Globus pallidus (tissue), 1 donor: ENCODE measurements at places on chromosomes 7 and 10.
A peak's percentile ranks its signal among the peaks of the same experiment; 100 is the strongest.

DNA sequence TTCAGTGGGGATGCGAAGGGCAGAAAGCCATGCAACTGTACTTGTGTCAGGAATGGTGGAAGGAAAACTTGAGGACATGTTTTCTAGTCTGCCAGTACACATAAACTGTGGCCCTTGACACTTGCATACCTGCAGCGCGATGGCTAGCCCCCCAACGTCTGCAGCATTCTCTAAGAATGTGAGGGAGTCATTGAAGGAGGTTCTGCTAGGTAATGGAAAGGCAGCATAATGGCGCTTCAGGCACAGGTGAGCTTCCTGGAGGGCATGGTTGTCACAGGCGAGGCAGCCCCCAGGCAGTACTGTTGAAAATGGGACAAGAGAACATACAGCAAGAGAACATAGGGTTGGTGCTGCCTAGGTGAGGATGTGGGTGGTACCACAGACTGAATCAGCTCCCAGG is 3.5 kb downstream of the LLCFC1 start:
- no peak for DNase-seq

DNA sequence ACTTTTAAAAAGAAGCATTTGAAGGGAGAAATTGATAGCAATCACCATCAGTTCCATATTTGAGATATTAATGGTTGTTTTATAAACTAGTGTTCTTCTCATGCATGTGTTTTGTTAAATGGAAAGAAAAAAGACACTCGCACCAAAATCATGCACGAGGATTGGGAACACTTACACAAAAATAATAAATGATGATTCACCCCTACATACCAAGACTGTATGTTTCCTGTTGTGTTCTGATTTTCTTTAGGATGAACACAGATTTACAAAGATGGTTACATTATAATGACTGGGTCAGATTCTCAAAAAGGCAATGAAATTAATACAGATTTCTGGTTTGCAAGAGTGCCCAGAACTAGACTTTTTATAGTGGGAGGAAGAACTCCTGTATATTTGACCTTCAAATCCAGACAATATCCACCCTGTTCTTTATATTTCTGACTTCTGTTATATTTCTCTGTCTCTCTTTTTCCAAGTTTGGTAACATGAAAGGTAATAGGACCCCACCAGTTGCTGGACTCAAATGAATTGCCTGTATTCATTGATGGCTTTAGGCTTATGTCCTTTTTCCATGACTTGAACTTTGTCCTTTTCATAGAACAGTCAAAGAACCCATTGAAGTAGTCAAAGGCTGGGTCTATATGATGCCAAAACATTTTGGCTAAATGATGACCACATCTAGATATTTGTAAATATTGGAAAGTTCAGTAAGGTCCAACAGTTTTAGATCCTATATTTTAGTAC is 54.4 kb downstream of the SEMA3A start:
- no peak for DNase-seq

GRCh38 chr10:88437411-88437810 is 145.7 kb downstream of the RNLS start:
- DNase-seq = no peak

- DNase-seq = no peak
Observed at GRCh38 chr7:81173766-81174281, 255.0 kb upstream of the SEMA3C start.

- DNase-seq = no peak
Observed at GRCh38 chr10:32955299-32955772, 2.7 kb downstream of the ITGB1 start.

GRCh38 chr7:20112696-20113095 is 104.5 kb downstream of the MACC1 start:
- DNase-seq = no peak

DNA sequence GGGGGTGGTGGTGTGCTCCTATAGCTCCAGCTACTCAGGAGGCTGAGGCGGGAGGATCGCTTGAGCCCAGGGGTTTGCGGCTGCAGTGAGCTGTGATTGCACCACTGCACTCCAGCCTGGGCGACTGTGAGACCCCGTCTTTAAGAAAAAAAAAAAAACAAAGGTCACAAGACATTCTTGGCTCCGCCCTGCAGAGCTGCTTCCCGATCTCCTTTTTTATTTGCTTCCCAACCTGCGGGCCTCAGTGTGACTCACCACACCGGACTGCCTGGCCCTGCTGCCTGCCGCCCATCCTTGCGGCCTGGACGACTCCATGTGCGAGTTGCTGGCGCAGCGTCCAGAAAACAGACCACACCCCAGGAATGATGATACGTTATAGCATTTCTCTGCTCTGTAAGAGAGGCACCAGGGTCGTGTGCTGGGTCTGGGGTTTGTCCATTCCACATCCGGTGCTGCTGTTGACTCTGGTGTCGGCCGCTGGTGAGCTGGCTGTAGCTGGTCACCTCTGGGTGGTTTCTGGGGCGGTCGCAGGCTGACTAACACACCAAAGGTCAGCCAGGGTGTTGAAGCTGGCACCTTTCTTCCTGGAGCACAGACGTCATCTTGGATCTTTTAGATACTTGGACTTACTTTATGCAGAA is 123.6 kb downstream of the TCF7L2 start:
- no peak for DNase-seq

DNA sequence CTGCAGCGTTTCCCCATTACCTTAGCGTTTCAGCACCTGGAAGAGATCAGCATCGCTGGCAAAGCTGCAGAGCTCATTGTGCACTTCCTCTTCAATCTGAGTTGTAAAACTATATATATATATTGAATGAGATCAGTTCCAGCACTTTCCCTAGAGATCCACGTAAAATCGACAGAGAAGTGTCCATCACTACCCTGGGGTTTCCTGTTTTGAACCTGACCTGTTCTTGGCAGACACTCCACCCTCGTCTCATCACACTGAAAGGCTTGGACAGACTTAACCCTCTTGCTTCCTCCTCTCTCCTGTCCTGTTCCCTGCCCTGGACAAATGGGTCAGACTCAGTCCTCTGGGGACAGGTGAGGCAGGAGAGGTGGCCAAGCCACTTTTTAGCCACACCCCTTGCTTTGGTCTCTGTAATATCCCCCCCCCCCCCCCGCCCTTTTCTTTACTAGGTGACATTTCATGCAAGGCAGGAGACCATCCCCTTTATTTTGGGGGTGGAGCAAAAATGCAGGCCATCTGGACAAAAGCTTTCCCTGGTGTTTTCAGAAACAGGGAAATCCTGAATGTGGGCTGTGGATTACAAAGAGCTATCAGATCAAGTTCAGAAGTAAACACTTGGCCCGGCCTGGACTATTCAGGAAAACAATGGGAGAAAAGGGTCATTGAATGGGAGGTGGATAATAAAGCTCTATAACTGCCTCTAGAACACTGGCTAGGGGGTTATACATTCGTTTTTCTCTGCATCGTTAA is 83.7 kb upstream of the KDM7A start:
- DNase-seq = peak; percentile 82

DNA sequence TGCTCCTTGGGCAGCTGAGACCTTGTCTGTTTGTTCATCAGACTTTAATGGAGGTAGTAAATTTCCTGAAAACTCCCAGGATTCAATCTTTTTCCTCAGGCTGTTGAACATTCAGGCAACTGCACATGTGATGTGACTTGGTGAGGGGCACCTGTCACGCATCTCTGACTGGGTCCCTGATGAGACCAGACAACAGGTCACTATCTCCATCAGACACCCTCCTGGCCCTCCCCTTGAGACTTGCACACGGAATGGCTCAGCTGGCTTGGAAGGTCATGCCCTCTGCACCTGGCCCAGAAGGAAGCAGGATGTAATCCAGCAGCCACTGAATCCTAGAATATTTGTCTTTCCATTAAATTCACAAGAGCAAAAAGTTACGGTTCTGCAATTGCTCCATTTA is 15.9 kb downstream of the AQP1 start:
- no peak for DNase-seq

GRCh38 chr10:29621161-29621560 is 13.6 kb downstream of the SVIL start:
- no peak for DNase-seq

- DNase-seq = no peak
Observed at GRCh38 chr10:13555884-13556510, 27.2 kb upstream of the BEND7 start.

DNA sequence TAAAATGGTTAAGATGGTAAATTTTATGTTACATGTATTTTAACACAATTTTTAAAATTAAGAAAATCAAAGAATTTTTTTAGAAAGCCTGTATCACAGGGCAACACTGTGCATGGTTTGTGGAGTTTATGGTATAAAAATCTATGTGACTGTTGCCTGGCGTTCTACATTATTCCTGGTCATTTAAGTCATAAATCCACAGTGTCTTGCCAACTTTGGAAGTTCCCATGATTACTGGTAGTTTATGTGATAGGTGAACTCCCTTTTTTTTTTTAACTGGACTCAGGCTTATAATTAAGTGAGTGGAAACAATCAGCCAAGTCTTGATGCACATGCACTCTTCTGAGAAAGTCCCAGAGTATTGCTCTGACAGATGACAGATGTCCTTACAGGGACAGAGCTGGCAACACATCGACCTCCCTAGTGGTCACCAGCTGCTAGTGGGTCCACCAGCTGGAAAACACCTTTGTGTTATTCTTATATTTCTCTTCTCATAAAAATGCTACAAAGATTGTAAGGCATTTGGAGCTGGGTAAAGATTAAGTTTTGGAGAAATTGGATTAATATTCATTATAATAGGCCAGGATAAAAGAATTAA is 8.8 kb upstream of the STN1 start:
- no peak for DNase-seq

DNA sequence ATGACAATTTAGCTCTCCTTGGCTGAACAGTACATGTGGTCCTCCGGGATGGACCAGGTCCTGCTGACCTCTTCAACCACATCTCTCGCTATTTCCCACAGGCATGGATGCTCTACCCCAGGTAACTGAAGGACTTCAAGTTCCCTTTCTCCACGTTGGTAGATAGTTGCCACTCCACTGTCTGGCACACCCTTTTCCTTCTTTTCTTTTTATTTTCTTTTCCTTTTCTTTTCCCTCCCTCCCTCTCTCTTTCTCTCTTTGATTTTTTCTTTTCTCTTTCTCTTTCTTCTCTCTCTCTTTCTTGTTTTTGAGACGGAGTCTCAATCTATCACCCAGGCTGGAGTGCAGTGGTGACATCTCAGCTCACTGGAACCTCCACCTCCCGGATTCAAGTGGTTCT is 2.8 kb upstream of the ACBD7 start:
- DNase-seq = no peak

DNA sequence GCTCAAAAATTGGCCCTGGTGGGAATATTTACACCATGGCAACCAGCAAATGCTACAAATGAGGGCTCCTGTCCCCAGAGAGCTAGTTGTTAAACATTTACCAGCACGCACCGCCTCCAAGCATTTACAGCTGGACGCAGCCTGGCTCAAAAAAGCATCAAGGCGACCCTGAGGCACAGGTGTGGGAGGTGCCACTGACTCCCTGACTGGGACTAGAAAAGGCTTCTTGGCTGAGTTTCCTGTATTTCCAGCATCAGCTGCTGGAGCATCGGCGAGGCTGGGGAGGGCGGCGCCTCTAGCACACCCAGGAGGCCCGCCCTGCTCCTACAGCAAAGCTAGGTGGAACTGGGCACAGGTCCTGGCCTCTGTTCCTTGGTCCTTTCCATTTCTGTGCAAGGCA is 43.5 kb upstream of the ZRANB1 start:
- no peak for DNase-seq

GRCh38 chr10:69716711-69717560 is 84.8 kb upstream of the COL13A1 start:
- DNase-seq = no peak

DNA sequence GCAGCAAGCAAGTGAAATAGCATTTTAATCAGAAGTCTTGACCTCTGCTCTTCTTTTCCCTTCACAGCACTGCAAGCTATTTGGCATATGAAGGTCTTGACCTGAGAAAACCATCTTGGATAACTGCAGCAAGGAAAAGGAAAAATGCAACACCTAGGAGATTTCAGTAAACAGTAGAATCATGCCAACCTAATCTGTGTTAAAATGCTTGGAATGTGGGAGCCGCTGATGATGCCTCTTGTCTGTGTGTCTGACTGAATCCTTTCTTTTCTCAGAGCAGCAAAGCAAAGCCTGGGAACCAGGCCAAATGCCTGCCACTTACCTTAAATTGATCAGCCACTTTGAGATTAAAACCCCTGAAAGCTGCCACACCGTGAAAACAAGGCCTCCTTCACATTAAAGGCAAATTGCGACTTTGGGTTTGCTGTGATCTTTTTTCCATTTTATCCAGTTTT is 80.4 kb upstream of the CDK6 start:
- DNase-seq = no peak

- DNase-seq = no peak
Observed at GRCh38 chr7:111076205-111076604, 14.7 kb upstream of the LRRN3 start.

DNA sequence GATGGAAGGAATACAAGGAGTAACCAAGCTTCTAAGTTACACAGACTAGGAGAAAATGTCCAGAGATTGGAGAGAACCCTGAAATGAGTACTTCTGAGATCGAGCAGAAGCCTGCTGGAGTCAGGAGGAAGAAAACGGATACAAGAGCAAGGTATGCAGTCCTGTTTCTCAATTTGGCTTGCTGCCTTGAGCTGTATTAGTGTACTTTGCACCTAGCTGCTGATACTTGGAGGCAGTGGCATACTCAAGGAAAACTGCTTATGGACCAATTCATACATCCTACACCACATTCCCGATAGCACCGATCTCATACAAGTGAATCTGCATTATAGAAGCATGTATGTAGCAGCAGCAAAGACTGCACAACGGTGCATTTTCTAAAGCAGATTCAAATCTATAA is 14.4 kb downstream of the PIP4K2A start:
- no peak for DNase-seq

- DNase-seq = no peak
Observed at GRCh38 chr10:33240931-33241330, 93.5 kb downstream of the NRP1 start.

- DNase-seq = peak; percentile 15
Observed at GRCh38 chr7:148485618-148486017, 104.9 kb upstream of the C7orf33 start.

DNA sequence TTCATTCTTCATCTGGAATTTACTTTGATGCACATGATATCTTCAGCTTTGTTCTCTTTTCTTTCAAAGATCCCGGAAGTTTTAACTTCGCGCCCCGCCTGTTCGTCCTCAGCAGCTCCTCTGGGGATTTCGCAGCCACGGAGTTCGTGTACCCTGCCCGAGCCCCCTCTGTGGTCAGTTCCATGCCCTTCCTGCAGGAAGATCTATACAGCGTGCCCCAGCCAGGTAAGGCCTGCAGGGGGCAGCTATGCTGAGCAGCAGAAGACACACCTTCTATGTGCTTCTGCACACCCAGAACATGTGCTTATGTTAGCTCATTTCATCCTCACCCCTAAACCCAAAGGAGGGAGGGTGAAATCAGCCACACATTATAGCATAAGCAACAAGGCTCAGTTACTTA is 79.7 kb upstream of the LYZL2 start:
- DNase-seq = no peak

DNA sequence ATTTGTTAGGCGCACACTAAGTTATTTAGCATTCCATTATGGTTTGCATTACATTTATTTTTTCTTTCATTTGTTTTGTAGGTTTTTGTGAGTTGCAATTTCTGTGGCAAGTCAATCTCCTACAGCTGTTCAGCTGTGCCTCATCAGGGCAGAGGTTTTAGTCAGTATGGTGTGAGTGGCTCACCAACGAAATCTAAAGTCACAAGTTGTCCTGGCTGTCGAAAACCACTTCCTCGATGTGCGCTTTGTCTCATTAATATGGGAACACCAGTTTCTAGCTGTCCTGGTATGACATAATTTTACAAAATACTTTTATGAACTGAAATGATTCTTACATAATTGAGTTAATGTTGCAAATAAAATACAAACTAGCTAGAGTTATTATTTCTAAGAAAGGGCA is 29.5 kb downstream of the MIOS start:
- DNase-seq = no peak
